ENCODE measurements at places on chromosomes 16 and 17. TPM values are rescaled to one million over a fixed set of nuclear protein-coding genes. Genes with fewer than 3 reads are reported as not detected.
A peak's percentile ranks its signal among the peaks of the same experiment; 100 is the strongest.

Gene MMP25
- total RNA-seq = 7.7 TPM

Gene NEK8
- total RNA-seq = 4.2 TPM

Gene CMTM2
- 0.30 TPM for total RNA-seq

- DNase-seq = no peak
These were observed 138.4 kb upstream of the DNAH9 start for GRCh38 chr17:11459861-11460331.

GRCh38 chr17:8146381-8147140 is 5.6 kb downstream of the PER1 start:
- no peak for DNase-seq

- no peak for DNase-seq
These were observed 439.8 kb upstream of the DYNLRB2 start for GRCh38 chr16:80100846-80101451.

DNA sequence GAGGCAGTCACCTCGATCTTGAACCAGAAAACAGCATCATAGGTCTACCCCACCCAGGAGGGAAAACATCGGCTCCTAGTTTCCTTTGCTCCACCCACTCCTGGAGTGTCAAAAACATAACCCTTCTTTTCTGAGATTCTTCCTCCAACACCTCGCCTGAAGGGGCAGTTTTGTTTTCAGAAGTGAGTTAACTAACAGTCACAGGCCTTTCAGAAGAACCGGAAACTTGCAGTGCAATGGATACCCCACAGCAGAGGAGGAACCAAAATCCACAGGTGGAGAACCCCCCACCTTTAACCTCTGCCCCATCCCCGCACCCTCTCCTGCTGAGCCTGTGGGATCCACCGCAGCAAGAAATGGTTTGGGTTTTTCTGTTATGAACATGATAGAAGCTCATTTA is 7.8 kb upstream of the TEX2 start:
- no peak for DNase-seq

- DNase-seq = no peak
These were observed 216.2 kb upstream of the ASIC2 start for GRCh38 chr17:33509331-33509730.

GRCh38 chr16:83554096-83554495 is 253.7 kb upstream of the HSBP1 start:
- DNase-seq = no peak

- no peak for DNase-seq
These were observed 66.5 kb upstream of the PSMD7 start for GRCh38 chr16:74230126-74230525.

- no peak for DNase-seq
These were observed 79.4 kb downstream of the CCDC182 start for GRCh38 chr17:57665696-57666095.

GRCh38 chr16:23944381-23944780 is 108.6 kb downstream of the PRKCB start:
- DNase-seq = no peak

GRCh38 chr17:76753061-76753961 is 15.4 kb downstream of the MFSD11 start:
- peak; percentile 14 for DNase-seq

DNA sequence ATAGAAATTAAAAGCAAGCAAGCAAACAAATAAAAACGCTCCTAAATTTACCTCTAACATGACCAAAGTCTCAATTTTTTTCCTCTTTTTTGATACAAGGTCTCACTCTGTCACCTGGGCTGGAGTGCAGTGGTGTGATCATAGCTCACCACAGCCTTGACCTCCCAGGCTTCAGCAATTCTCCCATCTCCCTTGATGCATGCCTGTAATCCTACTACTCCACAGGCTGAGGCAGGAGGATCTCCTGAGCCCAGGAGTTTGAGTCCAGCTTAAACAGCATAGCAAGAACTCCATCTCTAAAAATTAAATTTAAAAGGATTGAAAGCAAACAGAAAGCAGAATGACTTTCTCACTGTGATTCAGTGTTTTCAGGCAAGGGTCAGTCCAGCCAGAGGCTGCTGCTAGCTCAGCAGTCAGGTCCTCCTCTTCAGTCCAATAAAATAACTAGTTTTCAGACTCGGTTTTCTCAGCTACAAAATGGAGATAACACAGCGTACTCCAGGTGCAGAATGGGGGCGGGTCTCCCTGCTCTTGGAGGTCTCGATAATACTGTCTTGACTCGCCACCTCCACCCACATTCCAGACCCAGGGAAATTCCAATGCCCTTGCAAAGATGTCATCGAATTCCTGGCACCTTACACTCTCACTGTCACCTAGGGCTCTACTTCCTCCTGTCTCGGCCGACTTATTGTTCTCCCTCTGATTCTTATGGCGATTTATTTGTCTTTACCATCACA is 20.7 kb upstream of the MRTFB start:
- no peak for DNase-seq

All from activated T-helper 2 cell treated with anti-CD3 and anti-CD28 coated beads, Interferon-gamma antibody, Interleukin-2, Interleukin-4, amounts not matched to agents 10 μg/mL and 5 μg/mL and 100 μg/mL, durations not matched to agents 14 hours and 24 hours and 36 hours (primary cell).